ENCODE measurements at places on chromosomes 4 and X. TPM values are rescaled to one million over a fixed set of nuclear protein-coding genes. Genes with fewer than 3 reads are reported as not detected.

Gene SULT1E1
- 41.4 TPM for total RNA-seq

Gene HDX
- 8.6 TPM for total RNA-seq

Gene TDO2
- 0.50 TPM for total RNA-seq

Gene PAGE2B
- total RNA-seq: 0.99 TPM

Gene CNGA1
- 0.61 TPM for total RNA-seq

Gene GUCY1B1
- 63.7 TPM for total RNA-seq
